Left ventricle myocardium inferior (tissue), 1 donor: ENCODE measurements at places on chromosomes 3 and 15. TPM values are rescaled to one million over a fixed set of nuclear protein-coding genes. Genes with fewer than 3 reads are reported as not detected.
A peak's percentile ranks its signal among the peaks of the same experiment; 100 is the strongest.

GRCh38 chr15:78004919-78005634 lies 72.4 kb downstream of the TBC1D2B start:
- peak; percentile 83 for DNase-seq

DNA sequence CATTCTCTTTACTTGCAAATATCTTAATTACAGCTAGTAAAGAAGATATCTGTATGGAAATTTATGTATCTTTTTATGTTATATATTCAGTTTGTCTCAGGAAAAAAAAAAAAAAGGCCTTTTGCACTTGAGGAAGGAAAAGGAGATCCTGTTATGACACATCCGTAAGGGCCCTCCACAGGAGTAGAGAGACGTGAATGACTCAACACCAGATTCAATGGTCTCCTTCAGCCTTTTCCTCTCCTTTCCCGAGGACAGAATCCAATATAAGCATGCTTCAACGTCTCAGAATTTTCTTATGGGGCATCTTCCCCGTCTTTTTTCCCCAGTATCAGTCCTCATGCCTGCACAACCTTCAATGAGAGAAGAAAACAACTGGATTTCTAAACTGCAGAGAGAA lies 340.3 kb downstream of the NTRK3 start:
- no peak for DNase-seq

GRCh38 chr3:44099566-44100297 lies 142.0 kb upstream of the TOPAZ1 start:
- DNase-seq = no peak

CXCR6 gene
- 0.33 TPM for total RNA-seq

- peak; percentile 79 for DNase-seq
Observed at GRCh38 chr15:73926219-73927002, at the start of gene LOXL1. TSS of gene LOXL1 (plus strand) at chr15:73926462. CDS start at chr15:73926784, 322 bp downstream.
